ENCODE measurements at places on chromosomes 5 and 9.

- no peak for DNase-seq
Measured at GRCh38 chr5:66894480-66895240, 298.5 kb downstream of the MAST4 start.

DNA sequence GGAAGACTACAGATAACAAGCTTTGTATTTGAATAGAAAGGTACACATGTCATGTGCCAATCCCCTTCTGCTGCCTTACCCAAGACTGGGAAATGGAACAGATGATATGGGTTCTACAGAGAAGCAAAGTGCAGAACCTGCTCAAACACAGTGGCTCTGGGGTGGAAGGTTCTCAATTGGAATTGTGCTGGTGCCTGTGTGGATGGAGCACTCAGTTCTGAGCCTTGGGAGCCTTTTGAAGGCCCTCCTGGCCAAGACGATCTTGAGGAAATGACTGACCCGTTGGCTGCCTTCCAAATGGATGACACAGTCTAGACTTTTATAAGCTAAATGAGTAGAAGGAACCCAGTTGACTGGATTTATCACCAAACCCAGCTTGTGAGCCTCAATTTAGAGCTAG, 4.2 kb upstream of the PRSS3 start:
- DNase-seq: no peak

DNA sequence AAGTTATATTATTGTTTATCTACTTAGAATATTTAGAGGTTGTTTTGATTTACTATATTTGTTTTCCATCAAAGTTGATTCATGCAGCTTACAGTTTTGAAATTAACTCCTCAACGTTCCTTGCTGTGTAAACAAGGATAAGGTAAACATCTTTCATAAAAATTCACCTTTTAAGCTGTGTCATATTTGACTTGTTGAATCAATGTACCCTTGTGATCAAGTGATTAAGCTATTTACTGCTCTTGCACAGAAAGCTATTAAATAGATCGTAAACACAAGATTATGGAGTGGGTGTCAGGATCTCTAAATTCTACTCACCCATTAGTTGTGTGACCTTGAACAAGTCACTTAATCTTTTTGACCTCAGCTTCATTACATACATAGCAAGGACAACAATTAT, 2054.0 kb upstream of the NUDT12 start:
- no peak for DNase-seq

DNA sequence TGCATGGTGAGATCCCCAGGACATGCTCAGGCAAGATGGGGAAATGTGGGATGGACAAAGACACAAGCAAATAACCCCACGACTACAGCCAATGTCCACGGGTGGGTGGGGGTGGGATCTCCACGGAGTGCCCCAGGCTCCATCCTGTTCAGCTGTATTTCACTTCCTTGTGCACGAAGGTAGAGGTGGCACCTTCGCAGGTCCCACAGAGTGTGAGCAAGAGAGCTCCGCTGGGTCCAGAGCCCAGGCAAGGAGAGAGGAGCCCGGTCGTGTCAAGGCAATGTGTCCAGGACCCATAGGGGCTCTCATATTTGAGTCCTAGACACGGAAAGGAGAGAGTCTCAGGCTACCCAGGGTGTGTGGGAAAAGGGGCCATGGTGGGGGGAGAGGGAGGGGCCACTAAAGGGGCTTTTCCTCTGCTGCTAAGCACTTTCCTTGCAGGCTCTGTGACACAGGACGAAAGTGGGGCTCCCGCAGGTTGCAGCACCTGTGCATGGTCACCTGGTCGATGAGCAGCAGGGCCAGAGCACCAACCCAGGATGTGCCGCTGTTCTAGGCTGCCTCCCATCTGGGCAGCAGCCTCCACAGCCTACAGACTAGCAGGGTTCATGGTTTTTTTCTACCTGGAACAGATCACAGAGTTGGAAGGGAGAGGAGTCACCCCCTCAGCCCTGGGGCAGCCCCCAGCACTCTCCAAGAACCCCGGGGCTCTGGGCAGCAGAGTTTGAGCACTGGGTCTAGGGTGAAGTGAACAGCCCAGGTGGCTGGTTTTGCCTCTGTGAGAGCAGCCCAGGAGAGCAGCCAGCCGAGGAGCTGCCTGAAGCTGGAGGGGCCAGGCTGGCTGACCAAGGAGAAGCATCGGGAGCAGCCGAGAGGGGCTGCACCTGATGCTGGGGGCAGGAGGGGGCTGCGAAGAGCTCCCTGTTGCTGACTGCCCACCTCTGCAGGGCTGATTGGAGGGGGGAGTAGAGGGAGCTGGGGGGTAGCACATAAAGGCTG, 100.7 kb upstream of the MVB12B start:
- no peak for DNase-seq

GRCh38 chr5:61768692-61769281, 436.7 kb downstream of the ZSWIM6 start:
- no peak for DNase-seq

- no peak for DNase-seq
Measured at GRCh38 chr9:13567833-13568232, 288.3 kb upstream of the MPDZ start.
